ENCODE measurements at places on chromosomes 2 and 18.

GRCh38 chr2:38330754-38331153 is 46.3 kb downstream of the ATL2 start:
- no peak for DNase-seq

GRCh38 chr2:96869822-96870625 is at the start of gene SEMA4C:
Gene SEMA4C (minus strand): TSS chr2:96870080. CDS start chr2:96867886, 2,194 bp downstream.
- DNase-seq, result no peak

DNA sequence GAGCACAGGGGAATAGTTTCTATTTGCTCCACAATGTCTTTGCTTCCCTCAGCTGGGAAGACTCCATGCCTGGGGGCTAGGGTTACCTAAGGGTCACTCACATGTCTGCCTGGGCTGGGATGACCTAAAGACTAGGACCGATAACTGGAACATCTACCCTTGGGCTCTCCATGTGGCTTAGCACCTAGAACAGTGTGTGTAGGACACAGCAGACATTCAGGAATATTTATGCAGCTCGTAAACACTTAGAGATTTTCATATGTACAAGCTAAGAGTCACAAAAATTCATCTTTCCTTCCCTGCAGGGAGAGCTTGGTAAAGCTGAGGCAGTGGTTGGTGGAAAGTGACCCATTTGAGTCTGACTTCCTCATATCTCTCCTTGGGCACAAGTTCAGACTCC is 55.8 kb downstream of the FBLN7 start:
- DNase-seq, result no peak

GRCh38 chr18:31979714-31980113 is 36.8 kb upstream of the TRAPPC8 start:
- no peak for DNase-seq

GRCh38 chr2:33229646-33230045 is 246.8 kb upstream of the RASGRP3 start:
- DNase-seq, result no peak

DNA sequence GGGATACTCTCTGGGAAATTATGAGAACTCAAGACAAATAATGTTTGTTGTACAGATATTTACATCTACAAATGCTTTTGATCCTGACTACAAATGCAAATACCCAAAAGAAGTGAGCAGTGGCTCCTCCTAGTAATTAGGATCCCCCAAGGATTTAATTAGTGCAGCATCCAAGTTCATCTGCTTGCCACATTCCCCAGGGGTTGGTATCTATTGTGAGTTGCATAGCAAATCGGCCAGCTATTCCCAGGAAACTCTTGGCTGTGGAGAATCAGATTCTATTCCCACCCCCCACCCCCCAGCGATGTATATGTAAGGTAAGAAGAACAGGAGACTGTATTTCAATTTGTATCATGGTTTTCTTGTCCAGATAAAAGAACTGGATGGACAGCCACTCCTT is 725.1 kb upstream of the CDH7 start:
- DNase-seq, result no peak

DNA sequence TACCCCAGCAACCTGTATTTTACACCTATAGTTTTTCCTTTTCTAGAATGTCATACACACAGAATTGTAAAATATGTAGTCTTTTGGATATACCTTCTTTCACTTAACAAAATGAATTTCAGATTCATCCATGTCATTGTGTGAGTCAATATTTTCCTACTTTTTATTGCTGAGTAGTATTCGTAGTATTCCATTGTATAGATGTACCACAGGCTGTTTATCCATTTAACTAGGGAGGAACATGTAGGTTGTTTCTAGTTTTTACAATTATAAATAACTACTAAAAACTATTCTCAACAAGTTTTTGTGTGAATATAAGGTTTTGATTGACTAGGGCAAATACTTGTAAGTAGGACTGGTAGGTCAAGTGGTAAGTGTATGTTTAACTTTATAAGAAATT is 187.4 kb downstream of the ACOXL start:
- DNase-seq, result no peak

DNA sequence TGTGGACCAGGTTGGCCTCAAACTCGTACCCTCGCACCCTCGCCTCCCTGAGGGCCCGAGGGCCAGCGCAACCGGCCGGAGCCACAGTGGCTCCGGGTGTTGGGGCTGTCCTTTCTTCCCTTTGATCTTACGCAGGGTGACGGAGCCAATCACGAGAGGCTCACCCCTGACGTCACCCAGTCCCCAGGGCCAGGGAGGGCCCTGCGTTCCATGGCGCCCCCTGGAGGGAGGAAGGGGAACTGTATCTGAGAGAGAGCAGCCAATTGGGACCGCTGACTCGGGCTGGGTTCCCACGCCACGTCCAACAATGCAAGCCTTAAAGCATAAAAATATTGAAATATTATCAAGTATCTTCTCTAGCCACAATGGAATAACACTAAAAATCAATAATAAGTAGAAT is 432.8 kb upstream of the LRRTM4 start:
- no peak for DNase-seq

GRCh38 chr2:15666861-15667808 is 75.5 kb downstream of the DDX1 start:
- DNase-seq, result no peak

DNA sequence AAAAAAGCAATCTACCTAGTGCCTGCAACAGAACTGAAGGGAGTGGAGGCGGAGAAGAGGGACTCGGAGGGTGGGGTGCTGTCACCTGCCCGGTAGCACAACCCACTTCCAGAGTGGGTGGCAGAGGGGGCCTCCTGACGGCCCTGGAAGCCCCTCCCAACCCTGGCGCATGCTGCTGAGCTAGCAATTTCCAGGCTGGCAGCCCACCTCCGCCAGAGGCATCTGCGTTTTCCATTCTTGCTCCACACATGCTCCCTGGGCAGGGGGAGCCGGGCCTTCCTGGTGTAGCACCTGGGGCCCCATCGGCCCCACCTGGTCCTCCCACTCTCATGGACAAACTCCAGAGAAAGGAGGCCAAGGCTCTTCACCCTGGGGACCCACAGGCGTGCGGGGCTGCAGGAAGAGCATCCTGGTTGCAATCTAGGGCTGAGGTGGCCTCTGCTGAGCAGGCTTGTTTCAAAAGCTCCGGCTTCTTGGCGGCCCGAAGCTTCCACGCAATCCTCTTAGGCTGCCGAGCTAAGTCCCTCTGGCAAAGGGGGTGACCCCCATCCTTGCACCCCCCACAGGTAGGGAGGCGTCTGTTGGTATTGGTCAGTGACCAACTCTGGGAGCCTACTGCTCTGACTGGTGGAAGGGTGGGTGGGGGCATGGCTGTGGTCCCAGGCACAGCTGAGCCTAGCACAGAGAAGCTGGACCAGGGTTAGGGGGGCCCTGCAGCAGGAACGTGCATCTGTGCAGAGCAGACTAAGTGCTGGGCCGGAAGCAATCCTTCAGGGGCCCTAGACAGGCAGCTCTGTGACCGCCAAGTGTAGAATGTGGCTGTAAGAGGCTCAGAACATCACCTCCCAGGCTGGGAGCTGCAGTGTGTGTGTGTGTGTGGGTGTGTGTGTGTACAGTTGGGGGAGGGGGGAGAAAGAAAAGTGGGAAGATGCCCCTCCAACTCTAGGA is 2.6 kb downstream of the HS6ST1 start:
- no peak for DNase-seq

GRCh38 chr2:28296904-28297303 is 95.8 kb upstream of the FOSL2 start:
- no peak for DNase-seq

GRCh38 chr18:13577091-13577697 is 149.2 kb downstream of the FAM210A start:
- DNase-seq, result no peak

DNA sequence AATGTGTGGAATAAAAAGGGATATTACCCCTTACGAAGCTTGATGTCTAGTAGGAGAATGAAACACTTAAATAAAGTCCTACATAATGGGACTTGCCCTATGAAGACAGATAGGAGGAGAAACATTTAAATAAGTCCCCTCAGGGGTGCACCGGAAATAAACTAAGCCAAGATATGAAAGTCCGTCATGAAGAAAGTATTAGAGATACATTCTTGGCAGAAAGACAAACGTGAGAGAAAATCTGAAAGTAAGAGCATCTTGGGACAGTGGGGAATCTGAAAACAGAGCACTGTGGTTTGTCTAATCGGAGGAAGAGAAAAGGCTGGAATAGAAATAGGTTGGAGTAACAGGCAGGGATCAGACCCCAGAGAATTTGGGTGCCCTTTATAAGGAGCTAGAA is 516.9 kb upstream of the DSEL start:
- no peak for DNase-seq

DNA sequence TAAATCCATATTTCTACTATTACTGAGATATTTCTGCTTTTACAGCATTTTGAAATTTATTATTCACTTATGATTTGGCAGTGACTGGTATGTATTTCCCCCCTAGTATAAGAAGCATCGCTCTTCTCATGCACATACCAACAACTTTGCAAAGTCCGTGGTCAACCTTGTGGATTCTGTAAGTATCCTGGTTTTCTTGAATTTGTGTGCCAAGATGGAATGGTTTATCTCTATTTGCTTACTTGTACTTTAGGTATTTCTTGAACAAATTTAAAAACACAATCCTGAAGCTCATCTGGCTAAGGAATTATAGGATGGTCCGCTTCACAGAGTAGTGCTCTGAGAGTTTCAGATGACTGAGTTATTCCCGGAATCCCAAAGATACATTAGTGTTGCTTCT is 85.0 kb upstream of the FAM237A start:
- no peak for DNase-seq

GRCh38 chr2:105796791-105797190 is 52.1 kb downstream of the NCK2 start:
- DNase-seq, result no peak

- no peak for DNase-seq
Observed at GRCh38 chr2:113248997-113249770, 29.5 kb downstream of the PAX8 start.

- DNase-seq, result no peak
Observed at GRCh38 chr18:32037616-32038015, 19.0 kb downstream of the RNF125 start.

- no peak for DNase-seq
Observed at GRCh38 chr18:59537579-59537978, 159.6 kb downstream of the CCBE1 start.
